ENCODE measurements at places on chromosomes 12 and 14.

GRCh38 chr14:96649327-96649601 is 147.1 kb downstream of the PAPOLA start:
- no peak for DNase-seq

GRCh38 chr12:6080149-6081045 is 44.1 kb downstream of the VWF start:
- DNase-seq, result no peak

DNA sequence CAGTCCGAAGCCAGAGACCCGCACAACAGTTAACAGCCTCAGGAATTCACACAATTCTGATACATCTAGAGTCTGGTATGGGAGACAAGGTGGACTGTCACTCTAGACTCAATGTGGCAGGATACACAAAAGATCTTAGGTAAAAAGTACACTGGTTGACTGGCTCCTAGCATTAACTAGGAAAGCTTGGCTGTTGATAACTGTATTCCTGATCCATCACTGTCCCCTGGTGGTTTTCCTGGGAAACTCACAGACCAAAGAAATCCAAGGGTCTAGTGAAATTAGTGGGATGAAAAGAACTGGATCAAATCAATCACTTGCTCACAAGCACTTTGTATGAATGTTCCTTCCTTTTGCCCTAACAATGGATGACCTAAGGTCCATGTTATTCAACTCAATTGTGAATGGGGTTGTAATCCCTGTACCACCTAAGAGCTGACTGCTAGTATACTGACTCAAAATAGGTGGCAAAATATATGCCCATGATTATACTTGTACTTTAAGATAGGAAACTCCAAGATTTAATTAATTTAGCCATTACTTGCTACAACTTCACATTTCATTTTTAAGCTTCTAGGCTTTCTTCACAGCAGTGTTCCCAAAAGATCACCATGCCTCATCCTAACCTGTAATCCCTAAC is 14.0 kb downstream of the NPC2 start:
- DNase-seq, result peak; percentile 36

DNA sequence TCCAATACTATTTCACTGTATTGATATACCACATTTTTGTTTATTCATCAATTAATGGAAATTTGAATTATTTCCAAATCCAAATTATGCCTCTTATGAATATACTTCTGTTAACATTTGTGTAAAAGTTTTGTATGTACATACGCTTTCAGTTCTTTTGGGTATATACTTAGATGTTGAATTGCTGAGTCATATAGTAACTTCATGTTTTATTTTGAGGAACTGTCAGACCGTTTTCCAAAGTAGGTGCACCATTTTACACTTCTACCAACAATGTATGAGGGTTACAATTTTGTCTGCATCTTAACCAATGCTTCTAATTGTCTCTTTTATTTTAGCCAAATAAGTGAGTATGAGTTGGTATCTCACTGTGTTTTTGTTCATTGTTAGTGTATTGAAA is 10.2 kb upstream of the CCER1 start:
- DNase-seq, result no peak

DNA sequence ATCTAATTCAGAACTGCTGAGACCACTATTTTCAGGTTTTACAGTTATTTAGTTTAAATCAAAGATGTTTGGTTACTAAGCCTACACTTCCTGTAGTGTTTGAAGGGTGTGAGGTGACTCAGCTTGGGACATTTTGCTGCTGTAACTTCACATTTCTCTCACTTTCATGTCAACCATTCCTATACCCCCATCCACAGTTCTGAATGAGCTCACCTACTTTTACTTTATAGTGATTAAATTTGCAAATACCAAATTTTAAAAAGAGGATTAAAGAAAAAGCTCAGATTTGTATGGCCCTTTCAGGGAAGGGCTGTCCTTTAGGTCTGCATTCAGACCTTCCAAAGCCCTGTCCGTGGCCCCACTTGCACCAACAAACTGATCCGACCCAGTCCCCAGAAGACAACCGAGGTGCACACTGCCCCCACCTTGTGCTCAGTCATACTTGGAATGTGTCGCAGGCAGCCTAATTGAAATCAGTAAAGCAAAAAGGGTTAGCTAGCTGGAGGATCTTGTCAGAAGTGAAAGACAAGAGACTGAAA is 174.4 kb downstream of the MON2 start:
- DNase-seq, result no peak

- no peak for DNase-seq
These were observed 1.1 kb downstream of the KIF5A start for GRCh38 chr12:57550641-57551549.

DNA sequence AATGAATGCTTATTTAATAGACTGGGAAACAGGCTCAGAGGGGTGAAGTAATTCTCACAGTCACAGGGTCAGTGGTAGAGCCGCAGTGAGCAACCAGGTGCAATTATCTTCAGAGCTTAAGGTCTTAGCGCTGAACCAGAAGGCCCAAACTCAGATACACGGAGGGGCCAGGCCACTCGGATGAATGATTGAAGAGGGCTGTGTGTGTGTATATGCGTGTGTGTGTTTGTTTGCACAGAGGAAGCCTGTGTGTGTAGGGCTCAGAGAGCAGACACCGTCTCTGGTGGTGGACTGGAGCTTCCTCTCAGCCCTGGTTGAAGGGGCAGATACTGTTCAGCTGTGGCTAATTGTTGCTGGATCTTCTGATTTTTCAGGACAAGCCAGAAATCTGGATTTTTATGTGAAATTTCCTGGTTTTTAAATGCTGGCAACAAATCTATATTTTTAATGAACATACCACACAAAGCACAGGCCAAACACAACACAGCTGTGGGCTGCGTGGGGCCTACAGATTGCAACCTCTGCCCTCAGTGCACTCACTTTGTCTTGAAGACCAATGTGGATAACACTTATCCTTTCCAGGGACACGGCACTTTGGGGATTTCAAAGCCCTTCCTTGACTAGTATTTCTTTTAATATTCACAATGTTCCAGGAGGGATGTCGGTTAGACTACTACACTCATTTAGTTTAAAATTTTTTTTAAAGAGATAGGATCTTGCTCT is 94.5 kb upstream of the NRXN3 start:
- no peak for DNase-seq

DNA sequence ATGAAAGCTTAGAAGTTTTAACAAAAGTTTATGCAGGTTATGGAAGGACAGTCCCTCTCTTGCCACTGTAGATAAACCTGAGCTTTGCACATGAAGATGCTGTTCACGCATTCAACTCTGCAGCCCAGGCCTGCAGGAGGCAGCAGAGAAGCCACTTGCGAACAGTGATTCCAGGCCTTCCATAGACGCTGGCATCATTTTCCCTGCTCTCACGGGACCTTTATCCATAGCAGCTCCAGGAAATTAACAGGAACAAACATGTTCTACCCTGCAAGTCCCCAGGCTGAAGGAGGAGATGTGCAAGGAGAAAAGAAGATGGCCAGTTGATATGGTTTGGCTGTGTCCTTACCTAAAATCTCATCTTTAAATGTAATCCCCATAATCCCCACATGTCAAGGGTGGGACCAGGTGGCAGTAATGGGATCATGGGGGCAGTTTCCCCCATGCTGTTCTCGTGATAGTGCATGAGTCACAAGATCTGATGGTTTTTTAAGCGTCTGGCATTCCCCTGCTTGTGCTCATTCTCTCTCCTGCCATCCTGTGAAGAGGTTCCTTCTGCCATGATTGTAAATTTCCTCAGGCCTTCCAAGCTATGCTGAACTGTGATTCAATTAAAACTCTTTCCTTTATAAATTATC is 2.0 kb downstream of the ERP27 start:
- DNase-seq, result no peak

DNA sequence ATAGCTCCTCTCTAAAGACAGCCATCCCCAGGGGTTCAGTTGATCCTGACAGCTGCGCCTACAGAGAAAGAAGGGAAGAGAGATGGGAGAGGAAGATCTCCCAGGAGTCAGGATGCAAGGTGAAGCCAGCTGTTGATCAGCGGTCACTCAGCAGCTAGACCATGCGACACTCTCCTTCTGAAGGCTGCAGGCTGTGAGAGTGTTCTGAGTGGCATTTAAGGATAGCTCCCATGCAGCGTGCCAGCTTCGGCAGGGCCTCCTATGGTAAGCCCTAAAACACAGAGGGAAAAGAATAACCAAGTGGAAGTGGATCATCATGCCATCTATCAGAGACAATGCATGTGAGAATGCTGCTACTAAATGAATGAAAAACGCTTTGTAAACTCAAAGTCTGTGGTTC is 197.9 kb upstream of the NUDT4 start:
- DNase-seq, result no peak

GRCh38 chr14:104299993-104300761 is 161.8 kb downstream of the KIF26A start:
- DNase-seq, result no peak

DNA sequence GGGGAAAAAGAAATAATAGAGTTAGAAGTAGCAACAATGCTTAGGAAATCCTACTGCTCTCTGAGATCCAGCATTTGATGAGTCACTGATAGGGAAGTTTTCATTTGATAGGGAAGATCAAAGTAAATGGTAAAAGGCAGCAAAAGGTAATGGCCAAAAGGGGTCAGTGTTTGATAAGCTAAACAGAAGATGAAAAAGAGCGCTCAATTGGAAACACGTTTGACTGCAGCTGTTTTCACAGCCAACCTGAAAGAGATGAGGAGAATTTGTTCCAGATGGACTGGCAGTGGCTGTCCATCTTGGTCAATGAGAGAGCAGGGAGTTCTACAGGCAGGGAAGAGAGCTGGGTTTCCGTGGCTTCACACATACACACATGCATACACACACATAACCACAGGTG is 264.2 kb downstream of the TMEM132C start:
- no peak for DNase-seq

DNA sequence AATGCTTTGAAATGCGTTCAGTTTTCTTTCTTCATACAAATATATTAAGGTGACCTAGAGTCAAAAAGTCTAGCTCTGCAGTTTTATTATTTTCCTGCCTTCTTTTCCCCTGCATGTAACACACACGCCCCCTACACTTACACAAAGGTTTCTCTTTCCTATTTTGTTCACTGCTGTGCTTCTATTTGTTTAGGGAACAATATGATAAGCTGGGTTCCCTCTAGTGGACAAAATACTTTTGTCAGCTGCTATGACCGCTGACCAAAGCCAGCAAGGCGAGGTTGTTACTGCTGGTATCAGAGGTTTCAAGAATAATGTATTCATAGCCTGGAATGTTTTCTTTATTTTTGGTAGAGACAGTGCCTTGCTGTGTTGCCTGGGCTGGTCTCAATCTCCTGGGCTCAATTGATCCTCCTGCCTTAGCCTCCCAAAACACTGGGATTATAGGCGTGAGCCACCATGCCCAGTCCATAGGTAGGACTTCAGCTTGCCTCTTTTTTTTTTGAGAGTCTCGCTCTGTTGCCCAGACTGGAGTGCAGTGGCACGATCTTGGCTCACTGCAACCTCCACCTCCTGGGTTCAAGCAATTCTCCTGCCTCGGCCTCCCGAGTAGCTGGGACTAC is 33.4 kb downstream of the FNTB start:
- no peak for DNase-seq

DNA sequence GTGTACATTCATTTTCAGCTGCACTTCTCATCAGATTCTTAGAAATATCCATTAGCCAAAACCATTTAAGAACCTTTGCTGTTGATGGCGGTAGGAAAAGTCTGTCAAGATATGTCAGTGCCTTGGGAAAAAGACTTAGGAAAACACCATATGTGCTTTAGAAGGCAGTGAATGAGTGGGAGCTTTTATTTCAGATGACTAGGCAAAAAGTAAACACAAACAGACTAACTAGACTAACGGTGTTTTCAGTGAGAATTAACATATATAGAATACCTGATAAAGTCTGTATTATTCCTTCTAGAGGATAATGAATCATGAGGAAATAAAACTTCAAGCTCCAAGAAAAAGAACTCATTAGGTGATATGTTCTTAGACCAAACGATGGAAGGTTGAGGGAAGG is 418.9 kb downstream of the NAV3 start:
- DNase-seq, result no peak

DNA sequence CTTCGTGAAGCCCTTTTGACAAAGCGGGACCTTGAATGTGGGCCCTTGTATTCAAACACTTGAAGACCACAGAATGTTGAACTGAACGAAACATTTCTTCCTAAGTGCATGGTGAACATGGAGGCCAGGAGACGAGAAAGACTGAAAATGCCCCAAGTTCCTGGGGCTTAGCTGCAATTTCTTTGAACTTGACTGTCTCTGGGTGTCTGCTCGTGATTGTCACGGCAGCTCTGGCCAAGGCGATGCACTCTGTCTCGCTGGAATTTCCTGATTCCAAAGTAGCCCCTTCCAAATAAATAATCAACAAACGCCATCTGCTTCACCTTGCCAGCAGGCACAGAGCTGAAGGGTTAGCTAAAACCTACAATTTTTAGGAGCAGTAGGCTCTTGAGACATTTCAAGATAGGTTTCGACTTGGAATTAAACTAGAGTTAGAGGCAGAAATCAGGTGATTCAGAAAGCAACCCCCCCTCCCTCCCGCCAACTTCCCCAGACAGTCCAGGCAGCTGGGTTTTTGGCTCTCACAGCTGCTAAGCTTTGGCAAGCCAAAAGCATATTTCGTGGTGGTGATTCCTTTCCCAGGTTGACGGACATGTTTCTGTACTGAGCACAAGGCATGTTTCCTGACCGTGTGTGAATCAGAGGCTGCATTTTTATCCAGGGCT is 13.5 kb upstream of the IRF2BPL start:
- no peak for DNase-seq

GRCh38 chr12:97200181-97200580 is 262.4 kb upstream of the RMST start:
- DNase-seq, result no peak

DNA sequence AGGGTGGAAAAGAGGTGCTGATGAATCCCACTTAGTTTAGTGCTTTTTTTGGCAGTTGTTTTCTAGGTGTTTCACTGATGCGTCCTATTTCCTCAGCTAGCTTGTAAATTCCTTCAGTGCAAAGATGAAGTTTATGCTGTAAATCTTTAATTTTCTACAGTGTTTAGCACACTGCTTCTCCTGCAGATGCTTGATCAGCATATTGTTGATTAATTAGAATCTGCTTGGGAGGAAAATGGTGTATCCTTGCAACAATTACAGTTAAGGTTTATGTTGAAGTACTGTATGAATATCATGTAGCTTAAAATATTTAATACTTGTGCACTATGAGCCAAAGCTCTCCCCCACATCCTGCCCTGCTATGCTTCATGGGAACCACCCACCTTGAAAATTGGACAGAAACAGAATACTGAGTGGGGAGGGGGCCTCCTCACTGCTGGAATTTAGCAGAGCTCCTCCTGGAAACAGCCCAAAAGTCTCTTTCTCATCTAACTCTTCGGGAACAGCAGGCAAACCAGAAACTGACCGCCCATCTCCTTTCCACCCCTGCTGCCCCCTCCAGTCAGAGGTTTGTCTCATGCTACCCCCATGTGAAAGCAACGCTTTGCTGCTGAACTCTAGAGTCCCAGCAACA is 20.3 kb upstream of the DHRS4 start:
- DNase-seq, result no peak

All from B cell (primary cell).